ENCODE measurements at places on chromosomes 5 and 9.

GRCh38 chr9:70232476-70232875 lies 26.3 kb upstream of the SMC5 start:
- no peak for DNase-seq

DNA sequence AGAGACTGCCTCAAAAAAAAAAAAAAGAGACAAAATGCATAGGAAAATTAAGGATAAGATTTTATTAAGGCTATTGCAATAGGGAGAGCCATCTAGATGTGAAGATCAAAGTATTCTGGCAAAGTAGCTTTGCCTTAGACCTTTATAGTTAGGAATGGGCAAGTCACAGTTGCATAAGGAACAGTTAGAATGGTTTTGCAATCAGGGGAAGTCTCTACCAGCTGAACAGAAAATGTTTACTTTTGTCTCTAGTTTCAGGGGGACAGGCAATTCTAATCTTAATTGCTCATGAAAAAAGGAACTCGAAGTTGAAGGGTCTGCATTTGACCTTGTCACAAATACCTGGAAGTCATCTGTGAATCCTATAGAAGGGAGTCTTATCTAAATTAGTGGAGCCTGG lies 13.1 kb upstream of the ATP6V1G1 start:
- DNase-seq = no peak

- no peak for DNase-seq
Measured at GRCh38 chr5:170920196-170920595, 58.4 kb downstream of the RANBP17 start.

GRCh38 chr9:127196826-127197145 lies 67.8 kb upstream of the GARNL3 start:
- no peak for DNase-seq

DNA sequence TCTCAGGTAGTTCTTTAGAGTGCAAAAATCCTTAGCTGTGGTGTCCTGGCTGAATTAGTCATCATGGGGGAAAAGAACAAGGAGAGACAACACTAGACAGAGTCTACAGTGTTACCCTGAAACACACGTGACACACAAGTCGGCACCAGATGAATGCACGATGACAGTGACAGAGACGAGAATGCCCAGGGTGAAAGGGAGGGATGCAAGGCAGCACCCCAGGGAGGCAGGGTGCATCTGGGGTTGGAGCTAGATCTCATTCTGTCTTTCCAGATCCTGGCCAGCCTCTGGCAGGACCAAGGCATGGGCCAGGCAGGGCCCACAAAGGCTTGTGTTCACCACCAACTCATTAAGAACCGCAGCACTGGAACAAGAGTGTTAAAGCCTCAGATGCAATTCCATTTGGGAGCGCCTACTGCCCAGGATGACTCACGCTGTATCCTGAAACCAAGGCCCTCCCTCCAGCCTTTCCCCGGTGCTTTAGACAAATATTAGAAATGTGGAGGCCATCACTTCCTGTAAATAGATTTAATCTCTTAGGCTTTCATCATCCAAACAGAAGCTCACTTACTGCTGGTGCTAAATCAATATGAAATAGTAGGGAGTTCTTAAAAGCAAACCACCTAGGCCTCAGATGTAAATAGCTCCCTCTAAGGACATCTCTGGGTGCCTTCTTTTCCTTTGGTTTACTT lies 56.1 kb downstream of the IRX2 start:
- no peak for DNase-seq

GRCh38 chr9:17906841-17907778 lies 328.2 kb downstream of the SH3GL2 start:
- DNase-seq = no peak

- no peak for DNase-seq
Measured at GRCh38 chr9:94908583-94909249, 182.2 kb downstream of the AOPEP start.

DNA sequence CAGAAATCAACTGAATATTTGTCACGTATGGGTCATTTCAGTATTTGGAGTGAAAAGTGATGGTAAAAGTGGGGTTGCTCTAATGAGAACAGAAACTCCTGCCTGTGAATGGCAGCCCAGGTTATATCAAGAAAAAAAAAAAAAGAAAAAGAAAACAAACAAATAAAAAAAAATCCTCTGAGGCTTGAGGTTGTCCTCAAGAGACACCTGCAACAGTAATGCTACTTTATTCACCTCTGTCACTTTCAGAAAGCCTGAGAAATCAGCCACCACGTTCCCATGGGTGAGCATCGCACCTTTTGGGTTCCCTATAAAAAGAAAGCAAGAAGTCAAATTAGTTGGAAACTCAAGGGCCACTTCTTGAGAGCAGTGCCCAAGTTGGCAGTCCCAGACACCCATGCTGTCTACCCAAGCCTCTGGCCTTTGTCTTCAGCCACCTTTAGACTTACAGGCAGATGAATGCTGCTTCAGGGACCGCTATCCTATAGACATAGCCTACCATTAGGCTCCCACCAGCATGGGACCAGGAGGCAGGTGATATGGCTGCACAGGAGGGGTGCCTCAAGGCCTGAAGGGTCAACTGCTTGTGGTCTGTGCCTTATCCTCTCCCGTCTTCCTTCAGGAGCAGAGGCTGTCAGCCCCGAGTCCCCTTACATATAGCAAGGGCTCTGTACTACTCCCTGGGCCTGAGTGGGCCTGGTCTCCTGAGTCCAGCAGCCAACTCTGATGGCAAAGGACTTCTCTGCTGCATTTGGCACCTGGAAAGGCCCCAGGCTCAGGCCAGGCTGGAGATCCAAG lies 31.1 kb upstream of the MEIKIN start:
- no peak for DNase-seq
